Astrocyte of the hippocampus (primary cell): ENCODE measurements at places on chromosomes 4 and X.

DNA sequence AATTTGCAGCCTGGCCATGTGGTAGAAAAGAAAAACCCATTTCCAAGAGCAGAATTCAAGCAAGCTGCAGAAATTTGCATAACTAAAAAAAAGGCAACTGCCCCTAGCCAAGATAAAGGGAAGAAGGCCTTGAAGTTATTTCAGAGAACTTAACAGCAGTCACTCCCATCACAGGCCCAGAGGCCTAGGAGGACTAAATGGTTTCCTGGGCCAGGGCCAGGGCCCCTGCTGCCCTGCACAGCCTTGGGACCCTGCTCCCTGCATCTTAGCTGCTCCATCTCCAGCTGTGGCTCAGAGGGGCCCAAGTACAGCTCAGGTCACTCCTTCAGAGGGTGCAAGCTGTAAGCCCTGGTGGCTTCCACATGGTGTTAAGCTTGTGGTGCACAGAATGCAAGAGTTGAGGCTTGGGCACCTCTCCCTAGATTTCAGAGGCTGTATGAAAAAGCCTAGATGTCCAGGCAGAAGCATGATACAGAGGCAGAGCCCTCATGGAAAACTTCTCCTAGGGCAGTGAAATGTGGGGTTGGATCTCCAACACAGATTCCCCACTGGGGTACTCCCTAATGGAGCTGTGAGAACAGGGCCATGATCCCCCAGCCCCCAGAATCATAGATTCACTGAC, 6.7 kb upstream of the MID2 start:
- DNase-seq = no peak

- DNase-seq = no peak
Measured at GRCh38 chr4:181475781-181476507, 767.3 kb upstream of the TENM3 start.

GRCh38 chr4:141077611-141078225, 55.6 kb downstream of the RNF150 start:
- DNase-seq = no peak

- peak; percentile 73 for DNase-seq
Measured at GRCh38 chr4:114005569-114006442, 26.4 kb upstream of the ARSJ start.

GRCh38 chr4:47031011-47031678, at the start of gene GABRB1:
Gene GABRB1, plus strand, starts transcription at chr4:47031567.
- DNase-seq = peak; percentile 79

DNA sequence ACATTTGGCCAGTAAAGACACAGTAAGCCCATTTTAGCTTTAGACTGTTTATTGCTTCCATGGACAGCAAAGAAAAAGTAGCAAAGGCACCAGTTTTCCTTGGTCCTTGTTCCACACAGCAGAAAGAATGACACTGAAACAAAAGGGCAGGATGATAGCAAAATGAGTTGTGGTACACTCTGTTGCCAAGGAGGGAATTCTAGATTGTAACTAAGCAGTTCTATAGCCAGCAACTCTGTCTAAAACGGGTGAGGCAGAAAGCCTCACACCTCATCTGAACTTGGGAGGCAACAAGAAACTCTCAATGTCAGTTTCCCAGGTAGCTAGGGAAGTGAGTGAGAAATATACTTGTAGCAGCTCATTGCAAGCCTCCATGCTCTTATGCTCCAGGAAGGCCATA, 39.2 kb downstream of the BBS12 start:
- DNase-seq = no peak

GRCh38 chrX:133414406-133415275, 648 bp downstream of the GPC4 start:
- peak; percentile 51 for DNase-seq

GRCh38 chr4:72341432-72341820, 227.6 kb downstream of the ADAMTS3 start:
- no peak for DNase-seq

GRCh38 chr4:143554728-143555597, 41.5 kb downstream of the SMARCA5 start:
- no peak for DNase-seq

DNA sequence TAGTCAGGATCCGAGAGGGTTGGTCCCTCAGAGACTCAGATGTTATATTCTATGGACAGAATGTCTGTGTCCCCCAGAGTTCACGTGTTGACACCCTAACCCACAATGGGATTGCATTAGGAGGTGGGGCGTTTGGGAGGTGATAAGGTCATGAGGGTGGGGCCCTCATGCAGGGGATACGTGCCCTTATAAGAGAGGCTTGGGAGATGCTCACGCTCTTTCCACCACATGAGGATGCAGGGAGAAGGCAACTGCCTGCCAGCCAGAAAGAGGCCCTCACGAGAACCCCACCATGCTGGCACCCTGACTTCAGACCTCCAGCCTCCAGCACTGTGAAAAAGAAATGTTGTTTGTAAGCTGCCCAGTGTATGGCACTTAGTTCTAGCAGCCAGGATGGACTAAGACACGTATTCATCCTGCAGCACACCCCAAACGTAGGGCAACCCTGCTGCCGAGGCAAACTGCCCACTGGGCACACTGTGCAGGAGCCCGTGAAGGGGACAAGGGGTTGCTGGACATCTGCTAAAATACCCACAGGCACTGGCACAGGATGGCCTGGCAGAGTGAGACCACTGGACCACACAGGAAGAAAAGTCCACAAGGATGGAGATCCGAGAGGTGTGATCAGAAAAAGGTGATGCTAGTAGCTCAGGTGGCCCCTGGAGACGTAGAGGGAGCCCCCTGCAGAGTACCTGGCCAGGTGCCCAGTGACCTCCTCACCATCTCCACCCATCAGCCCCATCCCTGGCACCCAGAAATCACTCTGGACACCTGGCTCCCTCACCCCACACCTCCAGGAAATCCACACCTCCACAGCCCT, 62.7 kb downstream of the HTRA3 start:
- no peak for DNase-seq

DNA sequence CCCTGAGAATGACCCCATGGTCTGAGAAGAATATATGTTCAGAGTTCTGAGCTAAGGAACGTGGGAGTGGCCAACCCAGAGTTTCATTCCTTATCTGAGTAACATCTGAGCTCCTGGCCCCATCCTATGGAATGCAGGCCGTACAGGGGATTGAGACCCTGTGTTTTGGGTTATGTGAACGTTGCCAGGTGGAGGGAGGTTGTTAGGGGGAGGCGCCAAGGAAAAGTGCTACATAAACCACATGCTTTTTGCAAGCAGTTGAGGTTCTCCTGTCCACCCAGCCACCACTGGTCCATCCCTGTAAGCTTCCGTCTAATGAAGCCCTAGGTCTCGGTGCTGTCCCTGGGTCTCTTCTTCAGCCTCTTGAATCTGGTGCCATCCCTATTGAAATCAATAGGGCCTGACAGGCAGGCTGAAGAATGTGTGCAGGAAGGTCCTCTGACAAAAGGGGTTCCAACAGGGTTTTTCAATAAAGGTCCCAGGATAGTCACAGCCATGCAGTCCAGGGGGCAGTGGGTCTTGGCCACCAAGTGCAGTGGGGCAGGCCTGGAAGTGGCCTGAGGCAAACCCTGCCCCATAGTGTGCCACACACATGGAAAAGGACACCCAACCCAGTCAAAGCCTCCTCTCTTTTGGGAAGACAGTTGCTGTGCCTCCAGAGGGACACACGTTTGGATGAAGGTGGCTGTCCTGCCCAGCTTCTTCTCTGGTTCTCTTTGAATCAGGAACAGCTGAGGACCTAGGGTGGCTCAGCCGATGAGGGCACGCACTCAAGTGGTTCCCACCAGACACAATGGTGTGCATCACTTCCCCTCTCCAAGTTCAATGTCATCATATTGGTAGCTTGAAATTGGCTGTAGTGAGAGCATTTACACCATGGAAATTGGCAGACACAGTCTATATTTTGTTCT, 53.5 kb downstream of the HTRA3 start:
- DNase-seq = no peak

DNA sequence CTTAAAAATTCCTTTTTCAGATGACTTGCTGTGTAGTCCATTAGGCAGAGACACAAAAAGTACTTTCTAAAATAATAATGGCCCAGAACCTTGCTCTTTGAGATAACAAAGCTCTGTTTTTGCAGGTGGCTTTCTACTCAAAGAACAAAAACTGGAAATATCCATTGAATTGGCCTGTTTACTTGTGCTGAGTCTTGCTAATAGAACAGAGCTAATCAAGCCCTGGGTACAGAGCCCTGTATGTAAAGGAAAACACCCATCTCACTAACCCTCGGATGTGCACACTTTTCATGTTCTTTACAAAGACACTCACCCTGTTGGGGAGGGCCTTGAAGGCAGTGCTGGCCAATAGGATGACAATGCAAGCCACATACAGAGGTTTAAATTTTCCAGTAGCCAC, 27.0 kb upstream of the LNX1 start:
- no peak for DNase-seq

GRCh38 chrX:131262738-131263679, 26.1 kb downstream of the IGSF1 start:
- DNase-seq = no peak

DNA sequence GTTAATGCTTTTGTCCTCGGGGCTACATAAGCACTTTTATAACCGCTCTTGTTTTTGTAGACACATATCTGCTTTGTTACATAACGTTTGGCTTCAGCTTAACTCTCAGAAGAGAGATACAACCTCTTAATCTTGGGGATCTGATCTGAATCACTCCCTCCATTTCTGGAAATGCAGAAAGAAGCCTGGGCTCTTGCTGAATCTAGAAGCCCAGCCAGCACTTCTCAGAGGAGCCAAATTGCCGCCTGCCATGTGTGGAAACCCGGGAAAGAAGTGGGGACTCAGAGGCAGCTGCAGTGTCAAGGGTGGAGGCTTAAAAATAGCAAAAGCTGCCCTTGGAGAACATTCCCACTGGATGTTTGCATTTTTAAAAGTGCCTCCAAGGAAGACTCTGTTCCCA, 69.3 kb upstream of the LDB2 start:
- DNase-seq = no peak

GRCh38 chr4:99636422-99636821, 21.2 kb downstream of the C4orf54 start:
- DNase-seq = no peak

DNA sequence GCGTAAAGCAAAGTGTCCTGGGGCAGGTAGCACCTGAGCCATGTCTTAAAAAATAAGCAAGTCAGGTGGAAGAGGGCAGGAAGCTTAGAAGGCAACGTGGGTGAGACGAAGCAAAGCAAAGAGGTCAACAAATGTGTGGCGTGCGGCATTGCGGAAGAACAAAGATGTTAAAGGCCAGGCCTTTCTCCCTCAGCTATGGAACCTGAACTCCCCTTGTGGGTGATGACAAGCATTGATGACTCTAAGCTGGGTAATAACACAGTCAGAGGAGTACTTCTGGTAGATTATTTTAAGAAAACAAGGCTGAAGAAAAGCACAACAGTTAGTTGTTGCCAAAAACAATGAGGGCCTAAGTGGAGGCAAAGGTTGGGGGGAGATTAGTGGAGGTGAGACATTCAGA, 29.0 kb upstream of the SORBS2 start:
- DNase-seq = no peak
